ENCODE measurements at places on chromosomes 16 and 17.
A peak's percentile ranks its signal among the peaks of the same experiment; 100 is the strongest.

DNA sequence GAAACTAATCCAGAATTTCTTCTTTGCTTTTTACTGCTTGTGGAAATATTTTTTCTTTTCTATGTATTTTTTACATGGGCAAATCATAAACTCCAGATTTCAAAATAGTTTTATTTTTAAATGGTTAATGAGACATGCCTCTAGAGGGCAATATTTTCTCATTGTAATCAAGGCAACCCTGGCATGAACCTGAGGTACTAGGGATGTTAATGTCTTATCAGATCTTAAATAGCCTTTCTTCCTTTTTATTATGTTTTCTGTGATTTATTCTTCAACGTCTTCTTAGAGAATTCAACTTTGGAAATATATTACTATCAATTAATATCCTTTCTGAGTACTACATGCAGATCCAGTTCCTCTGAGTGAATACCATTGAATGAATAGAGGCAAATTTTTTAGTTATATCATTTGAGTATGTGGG, 324.7 kb downstream of the BCAS3 start:
- peak; percentile 52 for DNase-seq

- no peak for DNase-seq
Observed at GRCh38 chr17:17024778-17025300, 17.4 kb upstream of the MPRIP start.

DNA sequence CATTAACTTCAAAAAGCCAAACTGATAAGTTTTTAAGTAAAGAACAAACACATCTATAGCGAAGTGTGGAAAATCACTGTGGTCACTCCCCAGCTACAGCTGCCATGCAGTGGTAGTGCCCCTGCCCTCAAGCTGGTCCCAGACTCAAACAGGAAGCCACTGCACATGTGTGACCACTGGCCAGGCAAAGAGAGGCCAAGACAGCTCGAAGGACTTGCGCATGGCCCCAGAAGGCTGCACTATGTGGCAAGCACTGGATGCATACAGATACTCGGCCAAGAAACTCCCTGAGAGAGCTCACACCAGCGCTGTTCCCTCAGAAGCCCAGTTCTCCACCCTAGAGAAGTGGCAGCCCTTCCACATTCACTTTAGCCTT, 82.4 kb downstream of the ANKRD11 start:
- no peak for DNase-seq

GRCh38 chr17:39767147-39767546, 29.4 kb downstream of the GRB7 start:
- no peak for DNase-seq

- peak; percentile 9 for DNase-seq
Observed at GRCh38 chr16:54812229-54812628, 118.4 kb upstream of the IRX5 start.

DNA sequence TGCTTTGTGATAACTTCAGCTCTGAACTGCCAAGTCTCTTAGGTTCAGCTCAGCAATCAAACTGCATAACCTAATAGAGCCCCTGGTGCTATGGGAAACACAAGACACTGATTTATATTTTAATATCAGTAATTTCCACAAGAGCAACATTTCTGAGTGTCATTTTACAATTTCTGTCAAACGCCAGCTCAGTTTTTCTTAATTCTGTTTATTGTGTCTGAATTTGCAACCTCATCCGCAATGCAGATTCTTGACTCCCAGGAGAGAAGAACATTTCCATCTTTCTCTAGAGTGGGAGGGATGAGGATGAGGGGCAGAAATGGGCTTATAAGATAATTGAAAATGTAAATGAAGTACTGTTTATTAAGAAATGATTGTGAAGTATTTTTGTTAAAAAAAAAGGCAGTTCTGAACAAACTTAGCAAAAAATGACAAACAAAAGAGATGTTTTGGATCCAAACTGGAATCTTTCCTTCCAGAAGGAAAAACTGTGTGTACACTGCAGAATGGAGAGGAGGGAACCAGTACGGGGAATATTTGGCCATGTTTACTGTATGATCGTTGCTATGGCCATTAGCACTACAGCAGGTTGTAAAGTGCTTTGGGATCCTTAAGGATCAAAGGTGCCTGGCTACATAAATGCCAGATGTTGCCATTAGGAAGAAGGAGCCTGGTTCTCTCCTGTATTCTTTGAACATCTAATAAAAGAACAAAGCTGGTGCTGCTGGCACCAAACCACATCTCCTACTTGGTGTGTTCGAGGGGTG, 7.4 kb upstream of the PMFBP1 start:
- no peak for DNase-seq

DNA sequence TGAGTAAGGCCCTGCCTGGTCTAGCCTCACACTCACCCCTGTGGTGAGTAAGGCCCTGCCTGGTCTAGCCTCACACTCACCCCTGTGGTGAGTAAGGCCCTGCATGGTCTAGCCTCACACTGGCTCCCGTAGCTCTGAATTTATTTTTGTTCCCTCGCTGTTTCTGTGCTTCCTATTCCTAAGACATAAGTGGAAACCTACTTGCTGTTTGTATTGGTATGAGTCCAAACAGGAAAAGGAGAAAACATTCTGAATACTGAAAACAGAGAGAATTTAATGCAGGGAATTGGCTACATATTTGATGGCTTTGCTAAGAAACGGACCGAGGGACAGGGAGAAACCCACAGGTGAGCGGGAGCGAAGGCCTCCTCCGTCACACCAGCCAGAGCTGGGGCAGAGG, 267.8 kb downstream of the FOXL1 start:
- no peak for DNase-seq

DNA sequence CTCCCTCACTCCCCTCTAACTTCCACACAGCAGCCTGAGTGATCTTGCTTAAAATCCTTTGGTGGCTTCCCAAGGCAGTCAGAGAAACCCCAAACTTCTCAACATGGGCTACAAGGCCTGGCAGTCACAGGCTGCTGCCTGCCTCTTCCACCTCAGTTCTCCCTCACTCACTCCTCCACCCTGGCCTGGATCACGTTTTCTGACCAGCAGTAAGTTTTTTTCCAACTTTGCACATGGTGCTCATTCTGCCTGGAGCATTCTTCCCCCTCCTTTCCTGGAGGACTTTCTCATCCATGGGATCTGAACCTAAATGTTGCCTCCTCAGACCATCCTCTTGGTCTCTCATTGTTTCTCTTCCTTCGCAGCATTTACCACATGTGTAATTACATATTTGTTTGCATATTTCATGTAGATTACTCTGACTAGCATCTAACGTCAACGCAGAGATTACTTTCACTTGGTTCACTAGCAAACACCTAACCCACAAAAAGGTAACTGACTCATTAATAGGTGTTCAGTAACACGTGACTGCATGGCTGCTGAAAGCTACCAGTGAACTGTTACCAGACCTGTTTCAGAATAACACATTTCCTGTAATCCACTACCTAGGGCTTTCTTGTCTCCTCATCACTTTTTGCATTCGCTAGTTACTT, 17.1 kb downstream of the GNA13 start:
- DNase-seq = no peak

DNA sequence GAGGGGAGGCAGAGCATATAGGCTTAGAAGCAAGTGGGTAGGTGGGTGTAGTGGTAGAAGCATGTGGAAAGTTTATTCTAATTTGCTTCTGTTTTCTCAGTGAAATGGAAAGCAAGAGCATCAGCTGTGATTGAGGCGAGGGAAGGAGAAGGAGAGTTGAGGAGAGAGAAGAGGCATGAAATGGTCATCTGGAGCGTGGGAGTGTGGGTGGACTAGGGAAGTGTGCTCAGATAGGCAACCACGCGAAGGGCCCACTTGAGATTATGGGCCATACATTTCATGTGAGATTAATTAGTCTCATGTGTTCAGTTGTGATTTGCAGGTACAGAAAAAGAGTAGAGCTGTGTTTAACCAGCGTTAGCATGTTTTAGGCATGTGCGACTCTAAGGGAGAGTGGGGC, 20.8 kb upstream of the CDC6 start:
- no peak for DNase-seq

GRCh38 chr17:39270923-39271322, 45.2 kb upstream of the STAC2 start:
- peak; percentile 91 for DNase-seq

DNA sequence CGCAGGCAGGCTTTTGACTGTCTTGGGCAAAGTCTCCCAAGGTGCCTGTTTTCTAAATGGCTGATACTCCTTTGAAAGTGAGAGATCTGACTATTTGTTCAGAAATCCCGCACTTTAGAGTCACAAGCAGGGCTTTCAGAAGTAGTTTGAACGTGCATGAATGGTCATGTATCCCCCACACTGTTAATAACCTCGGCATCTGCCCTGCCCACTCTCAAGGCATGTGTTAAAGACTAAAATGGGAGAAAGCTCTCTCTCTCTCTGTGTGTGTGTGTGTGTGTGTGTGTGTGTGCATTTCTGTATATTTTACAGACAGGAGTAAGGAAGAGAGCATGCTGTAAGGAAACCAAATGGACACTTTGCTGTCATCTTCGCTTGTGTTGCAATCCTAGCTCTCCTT, 163.7 kb downstream of the MAF start:
- DNase-seq = no peak

DNA sequence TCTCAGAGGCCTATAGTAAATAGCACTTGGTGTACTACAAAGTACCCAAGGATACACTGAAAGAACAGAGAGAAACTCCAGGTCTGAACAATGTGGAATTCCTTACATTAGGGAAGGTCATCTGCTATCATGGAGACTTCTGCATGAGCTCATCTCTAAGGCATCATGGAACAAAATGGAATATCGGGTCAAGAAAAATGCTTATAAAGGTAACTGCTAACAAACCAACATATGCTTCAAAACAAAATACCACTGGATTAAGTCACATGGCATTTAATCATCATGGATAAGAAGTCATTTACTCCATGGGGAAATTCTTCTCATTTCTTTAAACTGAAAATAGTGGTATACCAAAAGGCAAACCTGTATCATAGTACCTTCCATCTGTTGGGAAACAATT, 34.2 kb downstream of the TXNDC11 start:
- peak; percentile 37 for DNase-seq
